Natural killer cell treated with Interleukin-12 subunit alpha and Interleukin-12 subunit beta and Interleukin-15 and Interleukin-18, amount 100 ng/mL, for 72 hours (primary cell): ENCODE measurements at places on chromosomes 4 and X.

- no peak for DNase-seq
Observed at GRCh38 chr4:101172369-101172768, 175.0 kb downstream of the PPP3CA start.

- no peak for DNase-seq
Observed at GRCh38 chr4:33116871-33117270, 2396.7 kb downstream of the PCDH7 start.

DNA sequence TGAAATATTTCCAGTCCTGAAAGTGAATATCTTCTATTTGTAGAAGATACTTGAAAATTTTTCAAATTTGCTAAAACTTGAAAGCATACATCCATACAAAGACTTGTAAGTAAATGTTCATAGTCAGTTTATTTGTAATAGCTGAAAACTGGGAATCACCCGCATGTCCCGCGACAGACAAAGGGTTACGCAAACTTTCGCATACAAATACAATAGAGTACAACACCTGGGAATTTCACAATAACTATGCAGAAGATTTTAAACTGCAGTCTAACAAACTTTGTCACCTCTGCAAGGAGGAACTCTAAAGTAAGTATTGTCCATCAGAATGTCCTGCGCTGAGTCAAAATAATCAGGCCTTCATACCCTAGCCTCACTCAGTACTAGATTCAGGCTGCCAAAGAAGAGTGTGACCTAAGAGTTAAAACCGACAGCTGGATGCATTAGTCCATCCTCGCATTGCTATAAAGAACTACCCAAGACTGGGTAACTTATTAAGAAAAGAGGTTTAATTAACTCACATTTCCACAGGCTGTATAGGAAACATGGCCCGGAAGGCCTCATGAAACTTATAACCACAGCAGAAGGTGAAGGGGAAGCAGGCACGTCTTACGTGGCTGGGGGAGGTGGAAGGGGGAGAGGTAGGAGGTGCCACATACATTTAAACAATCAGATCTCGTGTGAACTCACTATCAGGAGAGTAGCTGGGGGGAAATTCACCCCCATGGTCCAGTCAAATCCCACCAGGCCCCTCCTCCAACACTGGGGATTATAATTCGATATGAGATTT is 60.4 kb downstream of the MMRN1 start:
- DNase-seq, result no peak

- no peak for DNase-seq
Observed at GRCh38 chr4:4269331-4269731, 20.6 kb downstream of the LYAR start.

- no peak for DNase-seq
Observed at GRCh38 chr4:145035494-145036136, 62.4 kb downstream of the ANAPC10 start.

- DNase-seq, result no peak
Observed at GRCh38 chr4:176358083-176358469, 38.3 kb downstream of the SPCS3 start.

DNA sequence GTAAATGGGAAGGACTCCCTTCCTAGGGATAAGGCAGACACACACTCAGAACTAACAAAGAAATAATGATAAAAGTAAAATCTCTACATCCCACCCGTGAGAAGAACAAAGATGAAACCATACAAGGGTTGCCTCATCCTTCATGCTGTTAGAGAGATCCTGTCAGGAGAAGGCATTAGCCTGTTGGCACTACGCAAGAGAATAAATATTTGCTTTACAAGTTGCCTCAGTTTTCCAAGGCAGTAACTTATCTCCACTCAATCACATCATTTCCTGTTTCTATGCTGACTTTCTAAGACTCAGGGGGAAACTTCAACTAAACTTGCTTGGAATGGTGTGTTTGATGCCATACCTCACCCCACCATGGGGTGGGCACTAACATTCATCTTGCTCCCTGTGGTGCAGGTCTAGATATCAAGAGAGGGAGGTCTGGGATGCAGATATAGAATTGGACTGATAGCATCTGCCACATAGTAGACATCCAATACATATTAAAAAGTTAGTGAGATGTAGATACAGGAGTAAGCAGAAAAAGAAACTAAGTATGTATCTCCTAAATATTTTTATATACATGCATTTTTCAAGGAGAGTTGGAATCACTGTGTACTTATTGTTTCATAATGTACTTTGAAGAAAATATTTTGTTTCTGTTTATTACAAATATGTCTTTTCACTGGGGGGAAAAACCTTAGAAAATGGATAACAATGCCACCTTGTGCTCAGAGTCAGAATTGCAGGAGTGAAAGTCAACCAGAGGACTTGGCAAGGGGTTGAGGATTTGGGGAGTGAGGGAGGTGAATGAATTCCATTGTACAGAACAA is 57.2 kb upstream of the BEX4 start:
- DNase-seq, result no peak

DNA sequence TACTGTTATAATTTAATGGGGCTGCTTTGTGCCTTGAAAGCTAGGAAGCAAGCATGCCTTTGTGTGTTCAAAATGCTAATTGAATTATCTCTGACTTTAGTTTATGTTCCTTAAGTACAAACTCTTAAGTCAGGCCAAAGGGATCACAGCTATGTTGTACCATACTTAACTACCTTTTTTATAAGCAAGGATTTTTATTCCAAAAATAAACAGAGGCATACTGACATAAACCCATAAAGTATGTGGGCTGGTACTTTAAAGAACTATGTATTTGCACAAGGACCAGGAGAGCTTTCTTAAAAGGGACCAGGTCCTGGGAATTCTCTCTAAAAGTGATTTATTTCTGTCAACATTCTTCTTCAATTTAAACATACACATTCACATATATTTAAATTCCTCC is 57.8 kb upstream of the HCCS start:
- DNase-seq, result no peak

DNA sequence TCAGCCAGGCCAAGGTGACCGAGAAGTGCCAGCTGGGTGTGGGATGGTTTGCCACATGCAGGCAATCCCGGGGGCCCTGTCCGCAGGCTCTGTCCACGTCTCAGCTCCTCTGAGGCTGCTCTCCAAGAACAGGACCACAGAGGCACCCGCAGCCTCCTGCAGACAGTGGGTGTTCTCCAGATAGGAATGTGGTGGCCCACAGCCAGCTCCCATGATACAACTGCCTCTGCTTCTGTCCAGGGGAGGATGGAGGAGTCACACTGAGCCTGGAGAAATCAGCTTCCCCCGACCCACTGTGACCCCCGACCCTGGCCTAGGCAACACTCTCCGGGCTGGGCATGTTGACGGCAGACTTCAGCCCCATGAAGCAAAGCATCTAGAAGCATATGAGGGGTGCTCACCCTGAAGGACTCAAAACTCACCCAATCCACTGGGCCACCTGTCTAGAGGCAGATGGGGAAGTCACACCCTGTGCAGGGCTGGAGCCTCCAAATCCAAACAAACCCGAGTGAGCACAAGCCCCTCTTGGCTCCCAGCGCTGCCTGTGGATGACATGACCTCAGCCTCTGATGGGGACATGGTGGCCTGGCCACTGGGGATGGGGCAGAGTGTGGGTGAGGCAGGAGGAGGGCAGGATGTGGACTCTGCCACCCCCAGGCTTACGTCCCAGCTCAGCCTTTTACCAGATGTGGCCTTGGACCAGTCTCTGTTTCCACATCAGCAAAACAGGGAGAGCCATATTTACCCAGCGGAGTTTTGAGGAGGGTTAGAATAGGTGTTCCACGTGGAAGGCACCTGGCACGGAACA is 102.3 kb downstream of the PSAPL1 start:
- DNase-seq, result no peak

DNA sequence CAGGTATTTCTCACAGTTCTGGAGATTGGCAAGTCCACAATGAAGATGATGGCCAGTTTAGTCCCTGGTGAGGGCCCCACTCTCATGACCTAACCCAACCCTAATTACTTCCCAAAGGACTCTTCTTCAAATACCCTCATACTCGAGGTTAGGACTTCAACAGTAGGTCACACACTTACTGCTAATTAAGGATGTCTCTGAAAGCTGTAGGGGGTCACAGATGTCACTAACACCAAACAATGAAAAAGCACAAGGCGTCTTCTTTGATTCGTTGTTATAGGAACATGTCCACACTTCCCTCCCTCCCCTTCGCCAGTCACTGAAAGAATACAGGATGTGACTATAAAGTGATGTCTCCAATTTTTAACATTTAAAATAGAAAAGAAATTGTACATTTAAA is 309.7 kb downstream of the PACRGL start:
- no peak for DNase-seq

- DNase-seq, result no peak
Observed at GRCh38 chr4:124641715-124642381, 70.7 kb downstream of the ANKRD50 start.

DNA sequence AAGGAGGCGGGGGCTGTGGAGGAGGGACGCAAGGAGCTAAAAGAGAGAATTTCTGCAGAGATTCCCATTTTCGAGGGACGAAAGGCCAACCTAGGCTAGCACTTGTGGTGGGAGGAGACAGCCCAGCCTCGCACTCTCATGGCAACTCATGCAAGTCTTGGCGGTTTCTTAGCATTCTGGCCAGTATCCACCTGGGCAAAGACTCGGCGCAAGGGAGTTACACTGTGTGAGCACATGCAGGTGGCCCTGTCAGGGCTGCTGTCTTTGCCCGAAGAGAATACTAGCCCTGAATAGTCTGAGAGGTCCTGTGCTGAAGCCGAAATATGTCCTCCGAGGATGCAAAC is 15.5 kb downstream of the MCF2 start:
- no peak for DNase-seq
